ENCODE measurements at places on chromosomes 13 and 19. TPM values are rescaled to one million over a fixed set of nuclear protein-coding genes. Genes with fewer than 3 reads are reported as not detected.

- peak; percentile 79 for DNase-seq
These were observed at the start of gene LIN7B for GRCh38 chr19:49113762-49114629. Gene LIN7B, plus strand, starts transcription at chr19:49114370. Its CDS starts 35 bp downstream, at chr19:49114405.

DNA sequence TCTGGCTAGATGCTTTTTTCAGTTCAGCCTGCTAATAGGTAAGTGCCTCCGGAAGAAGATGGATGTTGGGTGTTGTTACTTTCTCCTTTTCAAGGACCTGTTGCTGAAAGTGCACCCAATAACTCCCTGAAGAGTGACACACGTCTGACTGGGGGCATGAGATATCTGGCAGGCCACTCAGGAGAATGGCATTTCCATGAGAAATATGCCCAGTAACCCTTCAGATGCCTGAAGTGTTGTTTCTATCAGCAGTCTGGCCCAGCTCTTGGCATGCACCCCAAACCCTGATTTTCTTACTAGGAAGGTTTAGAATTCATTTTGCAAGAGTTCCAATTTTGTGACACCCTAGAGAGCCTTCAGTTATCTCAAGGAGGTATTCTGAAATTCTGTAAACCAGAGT is 71.5 kb downstream of the ARHGAP35 start:
- DNase-seq = no peak

GRCh38 chr13:93412676-93413075 is 186.1 kb downstream of the GPC6 start:
- no peak for DNase-seq

The MTMR6 gene
- 14.7 TPM for total RNA-seq

The FFAR1 gene
- not detected for total RNA-seq

The KCTD15 gene
- 11.0 TPM for total RNA-seq
